ENCODE measurements at places on chromosomes 13 and 19.

- DNase-seq = no peak
Observed at GRCh38 chr19:55488986-55489710, 912 bp downstream of the SSC5D start.

GRCh38 chr13:60583196-60583888, 186.3 kb downstream of the TDRD3 start:
- DNase-seq = peak; percentile 87

GRCh38 chr13:99005609-99006008, 27.7 kb upstream of the DOCK9 start:
- DNase-seq = no peak

DNA sequence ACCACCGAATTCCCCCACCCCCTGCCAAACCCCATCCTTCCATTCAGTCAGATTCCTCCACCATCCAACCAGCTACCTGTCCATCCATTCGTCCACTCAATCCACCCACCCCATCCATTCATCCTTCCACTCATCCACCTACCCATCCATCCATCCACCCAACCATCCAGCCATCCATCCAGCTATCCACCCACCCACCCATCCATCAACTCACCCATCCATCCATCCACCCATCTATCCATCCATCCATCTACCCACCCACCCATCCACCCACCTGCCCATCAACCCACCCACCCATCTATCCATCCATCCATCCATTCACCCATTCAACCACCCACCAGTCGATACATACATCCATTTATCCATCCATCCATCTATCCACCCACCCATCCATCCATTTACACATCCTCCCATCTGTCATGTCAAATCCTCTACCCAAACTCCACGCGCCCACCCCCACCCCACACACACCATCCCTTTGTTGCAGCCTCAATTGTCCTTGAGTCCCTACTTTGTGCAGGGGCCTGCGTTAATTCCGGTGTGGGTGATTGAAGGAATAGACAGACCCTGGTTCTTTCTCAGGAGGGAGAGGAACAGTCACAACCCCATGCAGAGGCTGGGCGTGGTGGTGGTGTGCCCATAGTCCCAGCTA, 5.3 kb upstream of the SLC5A5 start:
- DNase-seq = no peak

DNA sequence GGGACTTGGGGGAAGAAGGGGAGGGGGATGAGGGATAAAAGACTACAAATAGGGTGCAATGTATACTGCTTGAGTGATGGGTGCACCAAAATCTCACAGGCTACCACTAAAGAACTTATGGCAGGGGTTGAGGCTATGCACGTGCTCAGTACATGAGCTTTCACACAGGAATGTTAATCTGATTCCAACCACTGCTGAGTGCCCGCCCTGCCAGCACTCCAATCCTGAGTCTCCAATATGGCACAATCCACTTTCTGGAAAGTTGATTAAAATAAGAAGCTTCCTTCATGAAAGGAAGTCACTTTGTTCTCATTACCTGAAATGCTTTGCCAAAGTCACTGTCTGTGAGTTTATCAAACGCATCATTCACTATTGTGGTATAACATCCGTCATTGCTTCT, 463.0 kb downstream of the IRS2 start:
- no peak for DNase-seq

GRCh38 chr19:55454787-55455243, 6.6 kb downstream of the ISOC2 start:
- DNase-seq = peak; percentile 64

DNA sequence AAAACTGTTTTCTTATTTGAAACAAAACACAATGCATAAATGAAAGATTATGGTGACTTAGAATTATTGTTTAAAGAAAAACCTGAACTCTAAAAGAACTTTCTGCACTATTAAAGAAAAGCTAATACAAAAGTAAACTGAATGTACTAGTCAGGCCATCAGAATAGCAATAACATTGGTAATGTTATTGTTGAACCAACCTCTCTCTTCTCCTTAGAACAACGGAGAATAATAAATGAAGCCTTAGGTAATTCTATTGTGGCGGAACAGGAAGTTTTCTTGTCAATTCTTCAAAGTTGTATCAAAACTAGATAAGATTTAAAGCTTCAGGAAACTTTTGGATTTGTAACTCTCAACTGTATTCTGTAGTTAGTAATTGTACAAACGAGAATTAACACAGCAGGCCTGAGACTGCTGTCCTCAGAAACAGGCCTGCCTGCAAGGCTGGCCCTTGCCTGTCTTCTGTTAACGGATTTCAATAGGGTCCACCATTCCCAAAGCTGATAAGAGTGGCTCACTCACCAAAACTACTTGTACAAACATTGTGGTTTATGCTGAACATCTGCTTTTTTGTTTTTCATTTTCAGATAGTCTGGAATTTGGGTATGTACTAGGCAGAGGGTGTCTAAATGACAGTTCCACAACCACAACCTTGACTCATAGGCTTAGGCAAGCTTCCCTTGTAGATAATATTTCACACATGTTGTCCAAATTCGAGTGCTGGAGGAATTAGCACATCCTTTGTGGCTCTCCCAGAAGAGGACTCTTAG, 825.8 kb downstream of the GPC5 start:
- peak; percentile 38 for DNase-seq

- DNase-seq = peak; percentile 94
Observed at GRCh38 chr19:4976401-4977298, 7.7 kb downstream of the KDM4B start.

DNA sequence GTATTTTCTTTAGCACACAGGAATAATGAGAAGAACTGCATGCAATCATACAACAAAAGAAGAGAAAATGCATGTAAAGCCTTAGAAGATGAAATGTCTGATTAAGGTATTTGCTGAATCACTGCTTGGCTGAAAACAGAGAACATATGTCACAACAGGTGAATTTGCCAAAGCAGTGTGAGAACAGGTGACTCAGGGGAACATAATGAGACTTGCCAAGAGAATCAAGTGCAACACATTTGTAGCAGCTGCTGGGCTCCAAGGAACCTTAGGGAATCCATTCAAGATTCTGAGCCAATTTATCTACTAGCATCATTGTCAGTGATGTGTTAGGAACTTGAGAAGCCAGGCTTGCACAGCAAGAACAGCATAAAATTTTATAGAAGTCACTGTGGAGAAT, 273.1 kb downstream of the PCDH20 start:
- DNase-seq = no peak

GRCh38 chr13:59888408-59888807, 275.3 kb downstream of the DIAPH3 start:
- DNase-seq = no peak
